Muscle of leg (tissue), 16 donors: ENCODE measurements at places on chromosomes 1 and 21.

DNA sequence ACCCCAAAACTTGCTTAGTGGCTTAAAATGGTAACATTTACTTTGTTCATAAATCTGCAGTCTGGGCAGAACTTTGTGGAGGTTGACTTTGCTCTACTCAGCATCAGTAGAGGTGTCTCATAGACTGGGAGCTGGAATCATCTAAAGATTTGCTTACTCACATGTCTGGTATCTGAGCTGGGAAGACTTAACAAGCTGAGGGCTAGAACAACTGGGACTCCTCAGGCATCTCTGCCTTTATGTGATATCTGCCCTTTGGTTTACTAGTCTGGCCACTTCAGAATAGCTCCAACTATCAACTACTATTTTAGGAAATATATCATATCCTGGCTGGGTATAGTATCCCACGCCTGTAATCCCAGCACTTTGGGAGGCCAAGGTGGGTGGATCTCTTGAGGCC is 82.5 kb downstream of the C4BPA start:
- DNase-seq = no peak

- no peak for DNase-seq
These were observed 9.3 kb downstream of the WNT3A start for GRCh38 chr1:228016181-228016510.

- DNase-seq = peak; percentile 63
These were observed 314.1 kb downstream of the DISC1 start for GRCh38 chr1:231940701-231941100.

GRCh38 chr1:7022058-7022457 is 236.8 kb downstream of the CAMTA1 start:
- DNase-seq = no peak

DNA sequence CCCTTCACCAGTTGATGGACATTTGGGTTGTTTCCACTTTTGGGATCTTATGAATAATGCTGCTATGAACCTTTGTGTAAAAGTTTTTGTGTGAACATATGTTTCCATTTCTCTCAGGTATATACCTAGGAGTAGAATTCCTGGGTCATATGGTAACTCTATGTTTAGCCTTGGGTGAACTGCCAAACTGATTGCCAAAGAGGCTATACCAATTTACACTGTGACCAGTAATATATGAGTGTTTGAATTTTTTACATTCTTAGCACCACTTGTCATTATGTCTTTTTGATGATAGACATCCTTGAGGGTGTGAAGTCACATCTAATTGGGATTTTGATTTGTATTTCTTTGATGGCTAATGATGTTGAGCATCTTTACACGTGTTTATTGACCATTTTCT is 290.1 kb downstream of the DUSP10 start:
- no peak for DNase-seq

DNA sequence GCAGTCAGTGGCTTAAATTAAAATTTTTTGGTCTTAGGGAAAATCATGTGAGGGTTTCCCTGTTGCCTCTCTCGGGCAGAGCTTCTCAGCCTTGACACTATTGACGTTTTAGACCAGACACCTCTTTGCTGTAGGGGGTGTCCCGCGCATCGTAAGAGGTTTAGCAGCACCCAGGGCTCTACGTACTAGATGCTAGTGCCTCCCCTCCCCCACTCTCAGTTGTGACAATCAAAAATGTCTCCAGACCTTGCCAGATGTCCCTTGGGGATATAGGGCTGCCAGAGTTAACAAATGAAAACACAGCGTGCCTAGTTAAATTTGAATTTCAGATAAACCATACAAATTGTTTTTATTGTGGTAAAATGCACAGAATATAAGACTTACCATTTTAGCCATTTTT is 293.3 kb downstream of the DISC1 start:
- DNase-seq = no peak

DNA sequence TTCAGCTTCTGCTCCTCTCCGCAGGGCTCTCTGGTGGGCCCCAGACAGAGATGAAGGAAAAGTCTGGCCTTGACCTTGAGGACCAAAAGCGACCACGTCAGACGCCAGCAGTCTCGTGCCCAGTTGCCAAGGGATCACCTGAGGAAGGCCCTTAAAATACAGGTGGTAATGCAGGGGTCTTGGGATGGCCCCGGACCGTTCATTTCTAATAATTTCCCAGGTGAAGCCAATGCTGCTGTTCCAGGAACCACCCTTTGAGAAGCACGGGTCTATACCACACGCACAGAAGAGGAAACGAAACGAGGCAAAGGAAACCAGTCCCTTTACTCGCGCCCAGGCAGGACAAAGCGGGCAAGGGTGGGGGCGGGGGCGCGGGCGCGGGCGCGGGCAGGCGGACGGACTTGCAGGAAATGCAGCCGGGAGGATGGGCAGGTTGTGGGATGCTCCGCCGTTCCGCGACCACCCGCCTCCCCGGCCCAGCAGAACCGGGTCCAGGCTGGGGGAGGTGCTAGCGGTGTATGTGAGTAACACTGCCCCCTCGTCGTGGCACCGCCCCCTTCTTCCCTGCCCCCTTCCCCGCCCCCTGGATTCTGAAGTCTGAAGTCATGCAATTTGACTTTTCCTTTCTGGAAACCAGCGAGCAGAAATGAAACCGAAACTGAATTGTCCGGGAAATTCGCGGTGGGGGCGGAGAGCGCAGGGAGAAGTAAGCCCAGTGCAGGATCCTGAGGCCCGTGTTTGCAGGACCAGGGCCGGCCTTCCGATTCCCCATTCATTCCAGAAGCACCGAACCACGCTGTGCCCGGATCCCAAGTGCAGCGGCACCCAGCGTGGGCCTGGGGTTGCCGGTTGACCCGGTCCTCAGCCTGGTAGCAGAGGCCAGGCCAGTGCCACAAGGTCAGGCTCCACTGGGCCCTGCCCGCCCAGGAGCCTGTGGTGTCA is 5.8 kb upstream of the MX1 start:
- DNase-seq = peak; percentile 98

- DNase-seq = no peak
These were observed 25.8 kb downstream of the RRP1 start for GRCh38 chr21:43815107-43815613.

DNA sequence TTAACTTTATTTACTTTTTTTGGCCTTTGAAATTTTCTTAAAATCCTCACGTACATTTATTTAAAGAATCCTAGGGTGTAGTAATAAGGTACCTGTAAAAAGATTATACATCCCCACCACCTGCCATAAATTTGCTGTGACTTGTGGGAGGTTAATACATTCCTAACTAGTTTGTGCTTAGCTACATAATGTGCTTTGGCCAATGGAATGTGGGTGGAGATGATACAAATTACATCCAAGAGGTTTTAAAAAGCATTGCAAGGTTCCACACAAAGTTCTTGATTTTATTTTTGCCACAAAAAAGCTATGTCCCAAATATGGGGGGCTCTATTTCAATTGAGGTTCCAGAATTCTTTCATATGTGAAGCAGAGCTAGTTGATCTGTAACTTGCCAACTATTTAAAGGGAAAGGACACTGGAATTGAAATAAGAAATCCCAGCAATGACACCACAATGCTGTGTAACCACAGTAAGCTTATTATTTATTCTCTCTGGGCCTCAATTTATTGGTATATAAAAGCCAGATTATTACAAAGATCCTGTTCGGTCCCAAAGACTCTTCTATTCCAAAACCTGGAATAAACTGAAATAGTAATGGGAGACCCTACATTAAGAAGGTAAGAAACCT is 15.7 kb downstream of the ASPM start:
- DNase-seq = no peak

DNA sequence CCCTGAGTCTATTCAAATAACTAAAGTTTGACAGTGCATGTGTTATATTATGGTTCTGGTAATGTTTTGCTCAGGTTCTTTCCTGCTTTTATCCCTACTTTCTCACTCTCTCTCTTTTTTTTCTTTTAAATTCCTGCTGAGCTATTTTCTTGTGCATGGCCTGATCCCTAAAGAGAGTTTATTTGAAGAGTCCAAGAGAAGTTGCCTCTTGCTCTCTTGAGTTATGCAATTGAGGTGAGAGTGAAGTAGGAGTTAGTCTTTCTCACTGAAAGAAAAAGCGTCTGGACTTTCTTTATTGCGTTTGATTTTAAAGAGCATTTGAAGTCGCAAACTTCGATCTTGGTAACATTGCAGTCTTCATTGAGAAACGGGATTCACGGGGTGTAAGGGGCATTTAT is 136.2 kb upstream of the RAVER2 start:
- DNase-seq = no peak

GRCh38 chr1:162182090-162182489 is 112.6 kb downstream of the NOS1AP start:
- DNase-seq = no peak

DNA sequence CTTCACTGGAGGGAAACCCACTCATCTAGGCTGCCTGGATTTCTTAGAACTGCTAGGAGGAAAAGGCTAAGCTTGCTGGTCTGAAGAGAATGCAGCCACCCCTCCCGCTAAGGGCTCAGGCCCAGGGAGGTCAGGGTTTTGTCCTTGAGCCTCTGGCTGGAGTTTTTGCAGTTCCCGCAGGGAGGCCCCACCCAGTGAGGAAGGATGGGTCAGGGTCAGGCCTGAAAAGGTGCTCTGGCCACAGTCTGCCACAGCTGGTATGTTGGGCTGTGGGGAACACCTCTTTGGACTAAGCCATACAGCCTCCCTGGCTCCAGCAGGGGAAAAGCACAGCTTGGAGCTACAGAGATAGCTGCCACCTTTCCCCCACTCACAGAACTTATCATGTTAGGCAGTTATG is 71.4 kb upstream of the PAPPA2 start:
- no peak for DNase-seq

DNA sequence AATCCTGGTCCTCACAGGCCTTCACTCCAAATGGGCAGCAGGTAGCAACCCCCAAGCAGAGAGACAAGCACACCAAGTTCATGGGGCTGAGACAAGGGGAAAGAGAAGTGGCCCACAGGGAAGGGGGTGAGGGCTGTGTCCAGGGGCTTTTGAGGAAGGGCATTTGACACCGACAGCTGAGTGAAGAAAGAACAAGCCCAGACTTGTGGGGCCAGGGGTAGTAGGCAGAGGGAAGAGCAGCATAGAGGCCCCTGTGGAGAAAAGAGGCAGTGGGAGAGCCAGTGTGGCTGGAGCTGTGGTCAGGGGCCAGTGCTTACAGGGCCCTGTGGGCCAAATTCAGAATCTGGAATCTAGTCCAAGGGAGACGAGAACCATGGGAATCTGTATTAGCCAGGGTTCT is 85.4 kb downstream of the IGSF21 start:
- no peak for DNase-seq

- DNase-seq = no peak
These were observed 4.2 kb downstream of the GJA4 start for GRCh38 chr1:34796990-34797389.

GRCh38 chr1:226738995-226739695 is at the start of gene ITPKB:
Gene ITPKB (minus strand): TSS chr1:226739282. CDS start chr1:226737458, 1,824 bp downstream.
- DNase-seq = peak; percentile 96

DNA sequence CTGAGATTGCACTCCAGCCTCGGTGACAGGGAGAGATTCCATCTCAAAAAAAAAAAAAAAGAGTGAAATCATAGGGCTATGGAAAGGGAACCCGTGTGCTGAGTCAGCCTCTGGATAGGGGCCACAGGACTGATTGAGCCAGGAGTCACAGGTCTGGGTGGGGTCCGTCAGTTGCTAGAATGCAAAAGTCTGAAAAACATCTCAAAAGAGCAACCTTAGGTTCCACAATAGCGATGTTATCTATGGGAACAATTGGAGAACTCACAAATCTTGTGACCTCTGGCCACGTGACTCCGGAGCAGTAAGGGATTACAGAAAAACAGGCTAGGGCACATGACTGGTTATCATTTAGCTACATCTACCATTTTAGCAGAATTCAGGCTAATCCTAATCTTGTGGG is 32.8 kb upstream of the GREM2 start:
- DNase-seq = no peak

DNA sequence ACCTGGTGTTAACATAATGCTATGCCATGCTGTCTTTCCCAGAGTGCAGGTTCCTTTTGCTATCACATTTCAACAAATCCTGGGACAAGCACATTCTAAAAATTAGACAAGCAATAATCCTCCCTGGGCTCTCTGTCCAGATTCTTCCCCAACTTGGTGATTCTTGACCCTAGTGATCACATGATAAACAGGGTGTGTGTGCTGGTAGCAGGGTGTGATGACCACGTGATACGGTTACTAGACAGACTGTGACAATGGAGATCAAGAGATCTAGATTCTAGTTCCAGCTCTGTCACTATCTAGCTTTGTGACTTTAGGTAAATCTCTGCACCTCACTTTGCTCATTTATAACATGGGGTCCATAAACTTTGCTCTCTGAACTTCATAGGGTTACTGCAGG is 61.9 kb upstream of the HSD17B7 start:
- DNase-seq = no peak

DNA sequence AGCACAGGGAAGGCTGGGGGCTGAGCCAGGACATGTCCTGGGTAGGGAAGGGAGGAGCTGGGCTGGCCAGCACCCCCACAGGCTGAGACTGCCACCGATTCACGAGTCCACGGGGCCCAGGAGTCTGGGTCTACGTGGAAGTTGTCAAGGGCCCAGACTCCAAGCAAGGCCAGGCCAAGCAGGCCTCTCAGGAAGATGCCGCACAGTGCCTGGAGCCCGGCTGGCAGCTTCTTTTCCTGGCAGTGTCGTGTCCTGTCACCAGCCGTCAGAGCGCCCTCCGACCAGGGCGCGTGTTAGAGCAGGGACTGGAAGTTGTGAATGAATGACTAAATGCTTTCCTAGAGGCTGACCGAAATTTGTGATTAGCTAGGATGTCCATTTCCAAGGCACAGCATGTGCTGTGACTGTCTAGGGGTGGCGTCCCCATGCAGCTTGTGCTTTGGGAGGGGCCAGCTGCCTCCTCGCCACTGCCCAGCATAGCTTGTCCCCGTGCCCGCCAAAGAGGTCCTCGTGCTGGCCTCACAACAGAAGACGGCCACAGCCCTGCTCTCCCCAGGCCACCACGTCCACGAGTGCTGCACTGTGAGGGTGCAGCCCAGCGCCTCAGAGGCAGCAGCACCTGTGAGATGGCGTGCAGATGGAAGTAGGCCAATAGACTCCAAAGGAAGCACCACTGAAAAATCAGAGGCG is 147.4 kb upstream of the COL6A1 start:
- no peak for DNase-seq

GRCh38 chr1:77446841-77447555 is 165.2 kb downstream of the AK5 start:
- DNase-seq = no peak

DNA sequence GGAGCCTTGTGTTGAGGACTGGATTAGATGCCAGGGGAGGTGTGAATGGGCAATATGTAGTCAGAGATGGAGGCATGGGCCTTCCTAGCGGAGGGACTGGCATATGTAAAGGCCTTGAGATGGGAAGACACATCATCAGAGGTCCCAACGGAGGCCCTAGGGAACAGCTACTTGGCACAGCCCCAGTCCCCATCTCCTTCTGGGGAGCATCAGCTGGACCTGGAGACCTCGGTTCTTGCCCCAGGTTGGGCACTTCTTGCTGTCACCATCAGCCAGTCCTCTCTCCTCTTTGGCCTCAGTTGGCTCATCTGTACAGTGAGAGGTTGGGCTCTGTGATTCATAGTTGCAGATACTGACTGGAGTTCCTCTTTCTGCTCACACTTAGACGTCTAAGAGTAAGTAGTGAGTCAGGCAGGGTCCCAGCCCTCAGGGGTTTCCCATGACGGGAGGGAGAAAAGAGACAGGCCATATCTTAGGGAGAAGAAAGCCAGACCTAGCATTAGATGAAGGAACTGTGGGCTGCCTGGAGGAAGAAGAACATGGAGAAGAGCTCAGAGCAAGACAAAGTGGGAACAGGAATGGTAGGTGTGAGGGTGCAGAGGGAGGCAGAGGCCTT is 3.4 kb upstream of the MARCKSL1 start:
- DNase-seq = no peak

GRCh38 chr1:2307972-2308371 is 79.9 kb downstream of the SKI start:
- DNase-seq = no peak
